ENCODE measurements at places on chromosomes 12 and 14. TPM values are rescaled to one million over a fixed set of nuclear protein-coding genes. Genes with fewer than 3 reads are reported as not detected.

The KSR2 gene
- not detected for total RNA-seq

The OR4K5 gene
- not detected for total RNA-seq

The ATP2B1 gene
- total RNA-seq, result 10.8 TPM

The OAS2 gene
- total RNA-seq, result 196 TPM

The ULK1 gene
- total RNA-seq, result 15.6 TPM

The RBMS2 gene
- total RNA-seq, result 5.1 TPM

The ARPC3 gene
- 279 TPM for total RNA-seq

The TAS2R43 gene
- total RNA-seq, result 0.26 TPM

The VSX2 gene
- not detected for total RNA-seq

The BLTP3B gene
- 27.2 TPM for total RNA-seq

The PTPRB gene
- total RNA-seq, result not detected

- H3K36me3 ChIP-seq, result no peaks in the 10 kb centered on the region
- no peak overlapping the region for H3K27ac ChIP-seq
- H3K4me3 ChIP-seq, result no peak overlapping the region
- peaks cover 3% of the 10 kb centered on the region for H3K27me3 ChIP-seq
- no peaks in the 10 kb centered on the region for H3K4me1 ChIP-seq
- DNase-seq, result peak; percentile 21
Observed at GRCh38 chr12:102300824-102301461, 103.3 kb upstream of the PMCH start.

DNA sequence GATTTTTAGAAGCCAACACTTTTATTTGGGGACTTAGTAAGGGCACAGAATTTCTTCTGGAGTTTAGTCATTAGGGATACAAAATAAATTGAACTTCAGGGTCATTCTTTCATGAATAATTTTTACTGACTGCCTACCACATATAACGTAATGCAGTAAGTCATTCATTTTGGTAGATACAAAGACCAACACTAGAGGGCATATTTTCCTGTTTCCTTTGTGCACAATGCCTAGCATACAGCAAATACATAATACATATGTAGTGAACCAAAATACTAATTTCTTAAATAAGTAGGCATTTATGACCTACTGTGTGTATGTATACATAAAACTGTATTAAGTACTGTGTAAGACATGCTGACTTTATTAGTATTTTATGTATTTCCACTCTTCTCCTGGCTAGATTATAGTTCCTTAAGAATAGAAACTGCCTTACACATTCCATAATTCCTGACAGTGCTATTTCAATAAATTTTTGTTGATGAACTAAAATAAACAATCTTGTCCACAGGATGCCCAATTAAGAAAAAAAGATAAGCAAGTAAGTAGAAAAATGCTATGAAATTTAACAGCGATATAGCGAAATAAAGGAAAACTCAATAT is 47.9 kb downstream of the PPP1R12A start:
- peaks cover 4% of the 10 kb centered on the region for H3K36me3 ChIP-seq
- no peaks in the 10 kb centered on the region for H3K27me3 ChIP-seq
- H3K4me1 ChIP-seq, result peaks cover 71% of the 10 kb centered on the region
- H3K27ac ChIP-seq, result no peak overlapping the region
- DNase-seq, result no peak

DNA sequence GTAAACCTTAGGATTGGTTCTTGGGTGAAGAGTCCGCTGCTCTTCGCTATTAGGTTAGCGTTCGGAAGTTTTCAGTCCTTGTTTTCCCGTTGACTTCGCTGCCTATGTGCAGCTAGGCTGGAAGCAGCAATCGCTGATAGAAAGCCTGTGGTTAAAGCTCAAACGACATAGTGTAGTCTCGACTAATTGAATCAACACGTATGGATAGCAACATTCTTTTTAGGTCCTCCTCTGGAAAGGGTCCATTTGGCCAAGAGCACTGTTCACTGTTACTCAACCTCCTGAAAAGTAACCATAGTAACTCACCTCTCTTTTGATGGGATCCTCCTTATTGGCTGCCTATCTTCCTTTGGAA is 355.5 kb downstream of the SNAPC1 start:
- no peak overlapping the region for H3K27ac ChIP-seq
- H3K4me1 ChIP-seq, result peaks cover 7% of the 10 kb centered on the region
- peak overlapping the region; percentile 55 for H3K4me3 ChIP-seq
- peaks cover 64% of the 10 kb centered on the region for H3K27me3 ChIP-seq
- no peak for DNase-seq
- H3K36me3 ChIP-seq, result no peaks in the 10 kb centered on the region

DNA sequence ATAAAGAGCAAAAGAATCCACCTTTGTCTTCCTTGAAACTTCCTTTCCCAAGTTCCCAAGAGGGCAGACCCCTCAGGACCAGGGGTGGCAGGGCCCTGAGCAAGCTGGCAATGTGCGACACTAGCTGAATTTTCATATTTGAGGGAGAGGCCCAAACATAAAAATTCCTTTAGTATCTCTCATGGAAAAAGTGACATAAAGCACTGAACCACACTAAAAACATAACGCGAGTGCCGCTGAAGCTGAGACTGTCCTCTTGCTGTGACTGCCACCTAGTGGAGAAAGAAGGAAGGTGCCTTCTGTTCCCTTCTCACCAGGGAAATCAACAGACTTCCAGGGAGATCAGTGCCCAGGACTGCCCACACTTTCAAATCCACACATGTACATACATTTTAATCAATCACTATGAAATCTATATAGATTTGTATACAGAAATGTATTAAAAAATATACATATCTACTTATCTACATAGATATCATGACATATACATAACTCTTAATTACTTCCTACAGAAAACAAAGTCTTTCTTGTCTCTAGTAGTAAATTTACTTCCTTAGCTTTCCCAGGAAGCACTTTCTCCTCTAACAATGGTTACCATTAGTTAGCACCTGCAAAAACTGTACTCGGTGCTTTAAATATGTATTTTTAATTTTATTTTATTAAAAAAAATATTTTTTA is 53.8 kb downstream of the SSH1 start:
- peak overlapping the region; percentile 76 for H3K27ac ChIP-seq
- peaks cover 19% of the 10 kb centered on the region for H3K36me3 ChIP-seq
- peaks cover 7% of the 10 kb centered on the region for H3K4me1 ChIP-seq
- peak; percentile 83 for DNase-seq
- no peaks in the 10 kb centered on the region for H3K27me3 ChIP-seq
- H3K4me3 ChIP-seq, result no peak overlapping the region

DNA sequence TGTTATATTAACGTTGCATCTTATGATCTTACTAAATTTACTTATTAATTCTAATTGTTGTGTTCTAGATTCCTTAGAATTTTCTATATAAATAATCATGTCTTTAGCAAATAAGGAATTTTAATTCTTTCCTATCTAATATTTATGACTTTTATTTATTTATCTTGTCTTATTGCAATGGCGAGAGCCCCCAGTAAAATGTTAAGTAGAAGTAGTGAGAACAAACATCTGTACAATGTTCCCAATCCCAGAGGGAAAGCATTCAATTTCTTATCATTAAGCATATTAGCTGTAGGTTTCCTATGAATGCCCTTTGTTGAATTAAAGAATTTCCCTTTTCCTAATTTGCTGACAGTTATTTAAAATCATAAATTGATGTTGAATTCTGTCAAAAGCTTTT is 203.7 kb upstream of the OTX2 start:
- H3K36me3 ChIP-seq, result no peaks in the 10 kb centered on the region
- DNase-seq, result no peak
- peaks cover 7% of the 10 kb centered on the region for H3K27me3 ChIP-seq
- H3K4me3 ChIP-seq, result no peak overlapping the region
- no peak overlapping the region for H3K27ac ChIP-seq

GRCh38 chr12:23950775-23951451 is 1.4 kb upstream of the SOX5 start:
- no peaks in the 10 kb centered on the region for H3K4me1 ChIP-seq
- H3K27ac ChIP-seq, result no peak overlapping the region
- no peak overlapping the region for H3K4me3 ChIP-seq
- no peak for DNase-seq
- no peaks in the 10 kb centered on the region for H3K36me3 ChIP-seq

GRCh38 chr12:3751151-3752095 is 1.5 kb downstream of the CRACR2A start:
- peaks cover 58% of the 10 kb centered on the region for H3K4me1 ChIP-seq
- no peaks in the 10 kb centered on the region for H3K27me3 ChIP-seq
- peak overlapping the region; percentile 98 for H3K27ac ChIP-seq

- no peaks in the 10 kb centered on the region for H3K27me3 ChIP-seq
- H3K36me3 ChIP-seq, result no peaks in the 10 kb centered on the region
- no peak overlapping the region for H3K27ac ChIP-seq
- H3K4me1 ChIP-seq, result no peaks in the 10 kb centered on the region
- no peak for DNase-seq
Observed at GRCh38 chr12:128613837-128614590, 209.7 kb downstream of the SLC15A4 start.

GRCh38 chr12:106757623-106758348 is 16.7 kb upstream of the RIC8B start:
- H3K36me3 ChIP-seq, result no peaks in the 10 kb centered on the region
- peak overlapping the region; percentile 26 for H3K27ac ChIP-seq
- H3K27me3 ChIP-seq, result no peaks in the 10 kb centered on the region
- DNase-seq, result no peak

DNA sequence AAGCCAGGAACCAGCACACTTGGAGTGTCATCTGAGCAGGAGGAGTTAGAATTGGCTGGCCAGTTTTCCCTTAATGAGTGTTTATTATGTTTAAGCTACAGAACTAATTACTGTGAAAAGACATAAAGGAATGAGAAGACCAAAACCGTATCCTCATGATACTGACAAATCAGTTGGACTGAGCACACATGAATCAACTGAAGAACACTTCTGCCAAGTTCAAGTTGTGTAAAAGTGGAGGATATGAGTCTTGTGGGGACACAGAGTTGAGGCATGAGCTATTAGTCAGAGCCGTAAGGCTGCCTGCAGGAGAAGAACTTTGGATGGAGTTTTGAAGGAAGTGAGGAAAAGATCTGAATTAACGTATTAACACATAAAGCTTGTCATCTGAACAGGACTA is 43.1 kb downstream of the HMGA2 start:
- no peak overlapping the region for H3K4me3 ChIP-seq
- H3K27me3 ChIP-seq, result peaks cover 4% of the 10 kb centered on the region
- H3K27ac ChIP-seq, result no peak overlapping the region
- H3K4me1 ChIP-seq, result no peaks in the 10 kb centered on the region
- H3K36me3 ChIP-seq, result no peaks in the 10 kb centered on the region

GRCh38 chr14:104107611-104108569 is 22.4 kb downstream of the ASPG start:
- no peak for DNase-seq
- H3K4me1 ChIP-seq, result no peaks in the 10 kb centered on the region
- H3K27ac ChIP-seq, result no peak overlapping the region
- no peaks in the 10 kb centered on the region for H3K36me3 ChIP-seq
- H3K27me3 ChIP-seq, result no peaks in the 10 kb centered on the region

- DNase-seq, result peak; percentile 16
- H3K4me3 ChIP-seq, result peak overlapping the region; percentile 64
- no peaks in the 10 kb centered on the region for H3K27me3 ChIP-seq
- peak overlapping the region; percentile 82 for H3K27ac ChIP-seq
- H3K36me3 ChIP-seq, result no peaks in the 10 kb centered on the region
- peaks cover 5% of the 10 kb centered on the region for H3K4me1 ChIP-seq
Observed at GRCh38 chr14:22226381-22226780, 362.6 kb downstream of the DAD1 start.

- H3K27me3 ChIP-seq, result no peaks in the 10 kb centered on the region
- H3K4me3 ChIP-seq, result no peak overlapping the region
- H3K36me3 ChIP-seq, result no peaks in the 10 kb centered on the region
- peaks cover 4% of the 10 kb centered on the region for H3K4me1 ChIP-seq
- no peak for DNase-seq
Observed at GRCh38 chr14:104268725-104269436, 130.5 kb downstream of the KIF26A start.

- no peaks in the 10 kb centered on the region for H3K36me3 ChIP-seq
- H3K27me3 ChIP-seq, result peaks cover 3% of the 10 kb centered on the region
- no peak overlapping the region for H3K27ac ChIP-seq
- DNase-seq, result no peak
Observed at GRCh38 chr14:96221841-96222240, 17.2 kb downstream of the BDKRB2 start.

GRCh38 chr12:53014709-53015108 is 8.5 kb downstream of the EIF4B start:
- H3K4me3 ChIP-seq, result no peak overlapping the region
- peaks cover 53% of the 10 kb centered on the region for H3K36me3 ChIP-seq
- H3K27ac ChIP-seq, result peak overlapping the region; percentile 73
- H3K4me1 ChIP-seq, result peaks cover 45% of the 10 kb centered on the region
- DNase-seq, result no peak
- H3K27me3 ChIP-seq, result no peaks in the 10 kb centered on the region

- DNase-seq, result peak; percentile 31
- no peaks in the 10 kb centered on the region for H3K27me3 ChIP-seq
- no peak overlapping the region for H3K27ac ChIP-seq
- H3K36me3 ChIP-seq, result no peaks in the 10 kb centered on the region
- H3K4me1 ChIP-seq, result peaks cover 6% of the 10 kb centered on the region
Observed at GRCh38 chr14:74531467-74531866, 37.9 kb downstream of the ISCA2 start.

- peaks cover 10% of the 10 kb centered on the region for H3K36me3 ChIP-seq
- no peak overlapping the region for H3K27ac ChIP-seq
- H3K4me3 ChIP-seq, result no peak overlapping the region
- H3K4me1 ChIP-seq, result peaks cover 16% of the 10 kb centered on the region
- no peaks in the 10 kb centered on the region for H3K27me3 ChIP-seq
Observed at GRCh38 chr14:96949594-96949993, 152.4 kb downstream of the VRK1 start.

- H3K27me3 ChIP-seq, result no peaks in the 10 kb centered on the region
- H3K36me3 ChIP-seq, result peaks cover 11% of the 10 kb centered on the region
- H3K4me1 ChIP-seq, result peaks cover 81% of the 10 kb centered on the region
- H3K27ac ChIP-seq, result peak overlapping the region; percentile 96
- DNase-seq, result peak; percentile 50
Observed at GRCh38 chr14:105064721-105065143, 498 bp downstream of the GPR132 start.

GRCh38 chr14:74712499-74713394 is at the start of the genes AREL1 and FCF1:
Gene AREL1 (minus strand): TSS chr14:74713080. CDS start chr14:74685615, 27,465 bp downstream.
Gene FCF1 (plus strand): TSS chr14:74713144. CDS start chr14:74713198, 54 bp downstream.
- H3K27me3 ChIP-seq, result no peaks in the 10 kb centered on the region
- peak within 1 kb of the TSS; percentile 97 for H3K4me3 ChIP-seq
- DNase-seq, result peak; percentile 93
- H3K4me1 ChIP-seq, result peaks cover 47% of the 10 kb centered on the region

DNA sequence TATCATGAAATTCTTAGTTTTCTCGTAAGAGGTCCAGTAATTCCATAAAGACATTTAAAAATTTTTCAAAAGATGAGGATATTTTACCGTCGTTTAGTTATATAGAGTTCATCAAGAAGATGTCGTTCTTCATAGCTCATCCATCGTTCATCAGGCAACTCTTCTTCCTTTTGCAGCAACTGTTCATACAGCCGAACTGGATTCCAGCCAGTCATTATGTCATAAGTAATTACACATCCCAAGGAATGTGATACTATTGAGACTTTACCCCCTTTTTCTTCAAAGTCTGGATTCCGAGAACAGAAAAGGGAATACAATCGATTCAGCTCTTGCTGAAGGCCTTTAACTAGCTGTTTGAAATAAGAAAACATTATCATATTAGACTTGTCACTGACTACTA is 90.3 kb downstream of the DDHD1 start:
- no peak overlapping the region for H3K27ac ChIP-seq
- H3K4me3 ChIP-seq, result no peak overlapping the region
- peaks cover 7% of the 10 kb centered on the region for H3K4me1 ChIP-seq
- no peaks in the 10 kb centered on the region for H3K27me3 ChIP-seq
- DNase-seq, result no peak

- H3K4me1 ChIP-seq, result peaks cover 50% of the 10 kb centered on the region
- H3K36me3 ChIP-seq, result peaks cover 31% of the 10 kb centered on the region
- peak within 1 kb of the TSS; percentile 93 for H3K27ac ChIP-seq
- peak within 1 kb of the TSS; percentile 96 for H3K4me3 ChIP-seq
- H3K27me3 ChIP-seq, result no peaks in the 10 kb centered on the region
- peak; percentile 71 for DNase-seq
Observed at GRCh38 chr14:49634547-49635334, at the start of gene DNAAF2. Gene DNAAF2 (minus strand): TSS chr14:49635244. CDS start chr14:49635149, 95 bp downstream.

- no peaks in the 10 kb centered on the region for H3K36me3 ChIP-seq
- peaks cover 3% of the 10 kb centered on the region for H3K27me3 ChIP-seq
Observed at GRCh38 chr12:91001306-91001705, 3.5 kb downstream of the EPYC start.
